Fibroblast of skin of right quadriceps (primary cell): ENCODE measurements at places on chromosomes 7 and 10.

GRCh38 chr10:116891208-116891607, 41.9 kb downstream of the ENO4 start:
- DNase-seq = peak; percentile 93

DNA sequence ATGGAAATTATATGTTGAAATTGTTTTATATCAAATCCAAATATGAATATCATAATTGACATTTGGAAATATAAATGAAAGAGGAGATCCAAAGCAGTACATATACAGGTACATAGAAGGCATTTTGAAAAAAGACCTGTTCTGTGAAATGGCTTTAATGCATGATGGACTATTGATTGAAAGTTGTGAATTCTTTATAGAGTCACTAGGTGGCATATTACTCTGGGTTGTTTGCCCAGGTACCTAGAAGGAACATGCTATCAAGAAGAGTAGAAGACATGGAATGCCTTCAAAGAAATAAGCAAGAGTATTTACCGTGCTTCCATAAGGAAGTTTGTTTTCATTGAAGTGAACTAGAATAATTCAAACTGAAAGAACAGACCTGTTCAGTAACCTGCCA, 160.0 kb upstream of the ANK3 start:
- DNase-seq = peak; percentile 21

DNA sequence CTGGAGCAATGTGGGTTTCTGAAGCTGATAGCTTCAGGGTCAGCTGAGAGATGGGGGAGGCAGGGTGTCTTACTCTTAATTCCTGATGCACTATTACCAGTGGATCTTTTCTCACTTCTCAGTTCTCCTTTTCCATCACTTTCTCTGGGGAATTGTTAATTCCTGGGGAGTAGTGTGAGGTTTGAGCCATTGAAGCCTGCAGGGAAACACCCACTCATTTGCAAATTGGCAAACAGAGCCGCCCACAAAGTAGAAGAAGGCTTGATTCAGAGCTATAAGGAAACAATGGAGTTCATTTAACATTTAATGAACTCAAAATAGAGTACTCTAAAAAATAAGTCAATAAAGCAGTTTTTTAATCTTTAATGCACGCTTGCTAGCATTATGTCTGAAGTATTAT, 4.3 kb upstream of the TECTB start:
- DNase-seq = no peak

- no peak for DNase-seq
These were observed 16.9 kb downstream of the ZNF713 start for GRCh38 chr7:55903985-55904759.
